Activated naive CD4-positive, alpha-beta T cell treated with anti-CD3 and anti-CD28 coated beads, Interleukin-2, amount 10 ng/mL, durations not matched to agents 7 days and 5 days (primary cell): ENCODE measurements at places on chromosomes 7 and 10.

- DNase-seq = peak; percentile 70
Measured at GRCh38 chr10:68826764-68827591, at the start of gene STOX1. TSS of gene STOX1 (plus strand) at chr10:68827531. CDS start at chr10:68827624, 93 bp downstream.

DNA sequence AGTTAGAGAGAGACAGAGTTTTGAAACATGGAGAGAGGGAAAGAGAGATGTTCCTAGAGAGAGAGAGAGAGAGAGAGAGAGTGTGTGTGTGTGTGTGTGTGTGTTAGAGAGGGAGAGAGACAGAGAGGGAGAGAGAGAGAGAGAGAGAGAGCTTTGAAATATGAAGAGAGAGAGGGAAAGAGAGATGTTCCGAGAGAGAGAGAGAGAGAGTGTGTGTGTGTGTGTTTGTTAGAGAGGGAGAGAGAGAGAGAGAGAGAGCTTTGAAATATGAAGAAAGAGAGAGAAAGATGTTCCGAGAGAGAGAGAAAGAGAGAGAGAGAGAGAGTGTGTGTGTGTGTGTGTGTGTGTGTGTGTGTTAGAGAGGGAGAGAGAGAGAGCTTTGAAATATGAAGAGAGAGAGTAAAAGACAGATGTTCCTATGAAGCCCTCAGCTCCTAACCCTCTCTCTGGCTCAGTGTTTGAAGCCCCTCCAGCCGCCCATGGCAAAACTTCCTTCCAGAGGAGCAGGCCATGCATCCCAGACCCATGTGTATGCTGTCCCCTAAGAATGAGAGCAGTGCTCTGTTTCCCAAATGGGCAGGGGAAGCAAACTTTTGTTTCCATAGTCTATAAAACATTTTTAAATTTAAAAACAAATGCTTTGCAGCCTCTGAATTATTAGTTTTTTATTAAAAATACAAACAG is 130.9 kb downstream of the KCNMA1 start:
- no peak for DNase-seq

- DNase-seq = no peak
Measured at GRCh38 chr10:2858452-2858851, 208.9 kb upstream of the PFKP start.

DNA sequence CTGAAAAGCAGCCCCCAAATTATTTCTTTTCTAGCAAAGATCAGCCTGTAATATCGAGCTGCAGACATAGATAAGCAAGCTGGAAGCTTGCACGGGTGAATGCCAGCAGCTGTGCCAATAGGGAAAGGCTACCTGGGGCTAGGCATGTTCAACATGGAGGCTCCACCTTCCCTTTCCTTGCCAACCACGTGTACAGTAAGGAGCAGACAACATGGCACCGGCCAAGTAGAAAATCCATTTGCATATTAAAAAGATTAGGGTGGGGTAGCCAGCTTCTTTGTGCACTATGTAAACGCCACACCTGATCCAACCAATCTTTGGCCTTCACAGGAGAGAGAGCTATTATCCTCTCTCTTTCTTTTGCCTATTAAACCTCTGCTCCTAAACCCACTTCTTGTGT is 56.7 kb upstream of the SEPHS1 start:
- DNase-seq = no peak

DNA sequence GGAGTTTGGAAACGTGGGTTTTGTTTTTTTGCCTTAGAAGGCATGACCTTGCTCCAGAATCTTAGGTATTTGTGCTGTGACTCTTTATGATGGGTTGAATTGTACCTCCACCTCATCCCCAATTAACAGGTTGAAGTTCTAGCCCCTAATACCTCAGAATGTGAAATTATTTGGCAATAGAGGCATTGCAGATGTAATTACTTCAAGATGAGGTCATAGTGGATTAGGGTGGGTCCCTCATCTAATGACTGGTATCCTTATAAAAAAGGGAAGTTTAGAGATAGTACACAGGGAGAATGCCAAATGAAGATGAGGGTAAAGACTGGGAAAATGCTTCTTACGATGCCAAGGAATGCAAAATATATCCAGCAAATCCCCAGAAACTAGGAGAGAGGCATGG is 3.0 kb upstream of the FAM200A start:
- DNase-seq = no peak

- DNase-seq = no peak
Measured at GRCh38 chr10:58608826-58609531, 96.3 kb downstream of the BICC1 start.

DNA sequence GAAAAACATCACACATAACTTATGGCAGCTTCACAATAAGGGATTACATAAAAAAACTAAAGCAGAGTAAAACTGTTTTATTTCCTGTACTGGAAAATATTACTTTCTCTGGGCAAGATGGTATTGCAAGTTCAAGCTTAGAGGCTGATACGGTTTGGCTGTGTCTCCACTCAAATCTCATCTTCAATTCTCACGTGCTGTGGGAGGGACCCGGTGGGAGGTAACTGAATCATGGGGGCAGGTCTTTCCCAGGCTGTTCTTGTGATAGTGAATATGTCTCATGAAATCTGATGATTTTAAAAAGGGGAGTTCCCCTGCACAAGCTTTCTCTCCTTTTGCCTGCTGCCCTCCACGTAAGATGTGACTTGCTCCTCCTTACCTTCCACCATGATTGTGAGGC is 5.1 kb upstream of the LRRC27 start:
- no peak for DNase-seq

DNA sequence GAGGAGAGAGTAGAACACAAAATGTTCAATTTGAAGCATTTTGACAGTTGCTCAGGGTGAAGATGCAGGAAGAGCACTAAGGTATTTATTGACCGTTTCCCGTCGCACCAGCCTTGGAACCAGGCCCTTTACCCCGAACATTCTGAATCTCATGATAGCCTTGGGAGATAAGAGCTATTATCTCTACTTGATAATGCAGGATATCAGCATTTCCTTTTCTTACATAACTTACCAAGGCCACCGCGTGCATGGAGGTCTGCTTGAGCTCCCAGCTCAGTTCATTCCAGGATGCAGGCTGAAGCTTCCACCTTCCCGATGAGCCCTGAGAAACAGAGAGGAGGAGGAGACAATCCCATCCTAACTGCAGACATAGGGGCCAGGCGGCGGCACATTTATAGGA is 324.2 kb upstream of the COBL start:
- no peak for DNase-seq

DNA sequence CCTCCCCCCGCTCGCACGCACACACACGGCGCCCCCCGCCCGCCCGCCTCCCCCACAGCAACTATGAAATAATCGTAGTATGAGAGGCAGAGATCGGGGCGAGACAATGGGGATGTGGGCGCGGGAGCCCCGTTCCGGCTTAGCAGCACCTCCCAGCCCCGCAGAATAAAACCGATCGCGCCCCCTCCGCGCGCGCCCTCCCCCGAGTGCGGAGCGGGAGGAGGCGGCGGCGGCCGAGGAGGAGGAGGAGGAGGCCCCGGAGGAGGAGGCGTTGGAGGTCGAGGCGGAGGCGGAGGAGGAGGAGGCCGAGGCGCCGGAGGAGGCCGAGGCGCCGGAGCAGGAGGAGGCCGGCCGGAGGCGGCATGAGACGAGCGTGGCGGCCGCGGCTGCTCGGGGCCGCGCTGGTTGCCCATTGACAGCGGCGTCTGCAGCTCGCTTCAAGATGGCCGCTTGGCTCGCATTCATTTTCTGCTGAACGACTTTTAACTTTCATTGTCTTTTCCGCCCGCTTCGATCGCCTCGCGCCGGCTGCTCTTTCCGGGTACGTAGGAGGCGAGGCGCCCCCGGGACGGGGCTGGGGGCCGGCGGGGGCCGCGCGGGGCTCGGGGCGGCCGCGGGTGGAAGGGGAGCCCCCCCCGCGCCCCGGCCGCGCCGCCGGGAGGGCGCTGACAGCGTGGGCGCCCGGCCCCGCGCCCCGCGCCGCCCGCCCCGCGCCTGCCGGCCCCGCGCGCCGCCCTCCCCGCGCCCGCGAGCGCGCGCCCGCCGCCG is 441 bp downstream of the BMI1 start:
- peak; percentile 72 for DNase-seq

GRCh38 chr7:34080513-34080912 is 175.2 kb downstream of the BMPER start:
- DNase-seq = no peak

- no peak for DNase-seq
Measured at GRCh38 chr7:47570649-47571050, 11.3 kb downstream of the TNS3 start.

DNA sequence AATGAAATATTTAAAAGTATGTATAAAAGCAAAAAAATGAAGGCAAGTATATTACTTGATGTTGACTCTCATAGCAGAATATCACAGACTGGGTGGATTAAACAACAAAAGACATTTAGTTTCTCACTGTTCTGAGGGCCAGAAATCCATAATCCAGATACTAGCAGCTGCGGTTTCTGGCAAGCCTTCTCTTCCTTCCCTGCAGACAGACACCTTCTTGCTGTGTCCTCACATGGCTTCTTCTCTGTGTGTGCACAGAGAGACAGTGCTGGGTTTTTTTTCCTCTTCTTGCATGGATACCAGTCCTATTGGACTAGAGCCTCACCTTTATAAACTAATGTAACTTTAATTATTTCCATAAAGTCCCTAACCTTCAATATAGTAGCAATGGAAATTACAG is 127.9 kb upstream of the AKR1E2 start:
- no peak for DNase-seq

DNA sequence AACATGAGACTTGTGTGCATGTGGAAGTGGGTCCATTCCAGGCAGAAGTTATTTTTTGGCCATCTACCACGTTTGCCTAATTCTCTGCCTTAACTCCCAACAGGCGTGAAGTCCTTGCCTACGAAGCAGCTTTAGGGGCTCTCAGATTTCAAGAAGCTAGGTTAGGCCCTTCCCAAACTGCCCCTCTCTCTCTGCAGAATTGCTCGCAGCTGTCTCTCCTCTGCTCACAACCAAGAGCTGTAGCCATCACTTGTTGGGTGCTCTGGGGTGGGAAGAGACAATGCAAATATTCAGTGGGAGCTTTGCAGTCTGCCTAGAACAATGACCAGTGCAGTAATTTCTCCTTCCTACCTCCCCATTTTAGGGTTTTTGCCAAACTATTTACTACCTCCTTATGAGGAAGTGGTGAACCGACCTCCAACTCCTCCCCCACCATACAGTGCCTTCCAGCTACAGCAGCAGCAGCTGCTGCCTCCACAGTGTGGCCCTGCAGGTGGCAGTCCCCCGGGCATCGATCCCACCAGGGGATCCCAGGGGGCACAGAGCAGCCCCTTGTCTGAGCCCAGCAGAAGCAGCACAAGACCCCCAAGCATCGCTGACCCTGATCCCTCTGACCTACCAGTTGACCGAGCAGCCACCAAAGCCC is 24.9 kb downstream of the CYP17A1 start:
- peak; percentile 60 for DNase-seq

- no peak for DNase-seq
Measured at GRCh38 chr7:143884969-143885559, 16.9 kb downstream of the TCAF1 start.

GRCh38 chr7:1775389-1775788 is 105.3 kb downstream of the ELFN1 start:
- no peak for DNase-seq

- DNase-seq = no peak
Measured at GRCh38 chr7:19920166-19920565, 146.7 kb upstream of the TMEM196 start.

GRCh38 chr7:31371621-31372020 is 31.1 kb upstream of the NEUROD6 start:
- no peak for DNase-seq

GRCh38 chr7:1725766-1726630 is 55.9 kb downstream of the ELFN1 start:
- no peak for DNase-seq

GRCh38 chr7:28152594-28152993 is 28.0 kb downstream of the JAZF1 start:
- DNase-seq = no peak

DNA sequence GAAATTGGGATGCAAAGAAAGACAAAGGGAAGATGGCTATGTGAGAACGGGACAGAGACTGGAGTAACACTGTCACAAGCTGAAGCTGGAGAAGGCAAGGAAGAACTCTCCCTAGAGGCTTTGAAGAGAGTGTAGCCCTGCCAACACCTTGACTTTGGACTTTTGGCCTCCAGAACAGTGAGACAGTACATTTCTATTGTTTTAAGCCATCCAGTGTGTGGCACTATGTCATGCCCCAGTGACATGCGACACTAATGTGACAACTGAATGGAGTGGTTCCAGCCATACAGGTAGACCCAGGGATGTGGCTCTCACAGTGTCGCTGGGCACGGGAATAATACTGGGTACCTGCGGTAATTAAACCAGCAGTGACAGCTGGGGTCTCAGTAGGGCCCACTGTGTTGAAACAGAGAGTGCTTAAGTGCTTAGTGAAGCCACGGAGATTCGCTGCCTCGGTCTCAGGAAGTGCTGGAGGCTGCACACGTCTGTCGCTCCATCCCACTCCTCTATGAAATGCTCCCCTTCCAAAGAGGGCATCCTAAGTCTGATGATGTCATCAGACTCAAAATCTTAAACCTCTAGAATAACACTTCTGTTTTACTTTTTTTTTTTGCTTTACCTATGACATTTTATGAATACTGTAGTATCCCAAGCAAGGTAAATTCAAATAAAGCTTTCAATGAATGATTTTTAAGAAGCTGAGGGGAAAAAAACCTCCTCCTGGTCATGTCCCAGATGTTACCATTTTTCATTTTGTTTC is 154.6 kb upstream of the RHEB start:
- no peak for DNase-seq

DNA sequence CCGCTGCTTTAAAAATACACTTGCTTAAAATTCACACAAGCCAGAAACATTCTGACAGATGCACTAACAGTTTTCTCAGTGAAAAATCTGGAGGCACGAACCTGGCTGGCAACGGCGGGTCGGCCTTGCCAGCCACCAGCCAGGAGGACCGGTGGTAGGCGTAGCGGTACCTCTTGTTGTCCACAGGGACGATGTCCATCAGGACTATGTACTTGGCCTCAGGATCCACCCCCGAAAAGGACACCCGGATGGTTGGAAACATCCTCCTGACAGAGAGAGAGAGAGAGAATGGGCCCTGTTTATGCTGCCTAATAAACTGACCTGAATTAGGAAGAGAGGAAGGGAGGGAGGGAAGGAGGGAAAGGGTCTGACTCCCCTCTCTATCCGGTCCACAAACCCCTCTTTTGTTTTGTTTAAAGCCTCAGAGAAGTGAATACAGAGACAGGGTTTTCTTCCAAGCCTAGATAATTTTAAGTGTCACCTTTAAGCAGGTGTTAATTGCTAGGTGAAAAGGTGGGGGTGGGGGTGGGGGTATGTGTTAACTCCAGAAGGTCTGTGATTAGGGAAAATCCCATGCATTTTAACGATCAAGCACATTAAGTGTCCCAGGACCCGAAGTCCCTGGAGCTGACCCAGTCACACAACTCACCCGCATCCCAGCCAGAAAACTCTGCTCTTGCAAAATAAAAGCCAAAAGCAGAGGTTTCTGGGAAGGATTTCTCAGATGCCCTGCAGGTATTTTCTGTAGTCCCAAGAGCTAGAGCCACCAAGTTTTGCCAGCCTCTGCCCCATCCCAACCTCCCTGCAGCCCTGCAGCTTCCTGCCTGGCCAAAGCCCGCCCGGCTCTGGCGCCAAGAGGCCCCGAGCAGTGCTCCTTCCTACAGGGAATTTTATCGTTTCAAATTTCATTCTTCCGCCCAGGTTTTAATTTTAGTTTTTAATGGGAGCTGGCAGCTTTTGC is 5.0 kb downstream of the TBX20 start:
- no peak for DNase-seq
